ENCODE measurements at places on chromosomes 7 and 10.

- DNase-seq = no peak
These were observed 760.9 kb upstream of the IGFBP3 start for GRCh38 chr7:46681865-46682503.

DNA sequence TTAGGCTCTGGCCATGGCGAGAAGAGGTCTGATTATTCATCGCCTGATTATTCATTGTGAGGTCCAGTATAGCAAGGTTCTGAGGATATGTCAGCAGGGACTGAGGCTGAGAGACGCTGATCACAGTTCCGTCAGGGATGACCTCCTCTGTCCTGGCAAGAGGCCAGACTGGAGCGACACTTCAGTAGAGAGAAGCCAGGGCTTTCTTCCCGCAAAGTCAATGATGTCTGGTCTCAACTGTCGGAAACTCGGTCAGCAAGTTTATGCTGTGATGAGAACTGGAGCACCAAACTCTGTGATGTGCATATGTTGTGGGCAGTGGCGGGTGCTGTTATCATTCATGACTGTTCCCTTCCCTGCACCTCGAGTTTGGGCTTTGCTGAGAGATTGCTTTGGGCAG is 29.0 kb upstream of the GNA12 start:
- no peak for DNase-seq

GRCh38 chr10:34292194-34292565 is 522.9 kb downstream of the PARD3 start:
- no peak for DNase-seq

GRCh38 chr10:124576526-124577420 is 115.2 kb downstream of the LHPP start:
- DNase-seq = no peak

GRCh38 chr10:23469596-23470237 is 30.8 kb downstream of the OTUD1 start:
- DNase-seq = no peak

DNA sequence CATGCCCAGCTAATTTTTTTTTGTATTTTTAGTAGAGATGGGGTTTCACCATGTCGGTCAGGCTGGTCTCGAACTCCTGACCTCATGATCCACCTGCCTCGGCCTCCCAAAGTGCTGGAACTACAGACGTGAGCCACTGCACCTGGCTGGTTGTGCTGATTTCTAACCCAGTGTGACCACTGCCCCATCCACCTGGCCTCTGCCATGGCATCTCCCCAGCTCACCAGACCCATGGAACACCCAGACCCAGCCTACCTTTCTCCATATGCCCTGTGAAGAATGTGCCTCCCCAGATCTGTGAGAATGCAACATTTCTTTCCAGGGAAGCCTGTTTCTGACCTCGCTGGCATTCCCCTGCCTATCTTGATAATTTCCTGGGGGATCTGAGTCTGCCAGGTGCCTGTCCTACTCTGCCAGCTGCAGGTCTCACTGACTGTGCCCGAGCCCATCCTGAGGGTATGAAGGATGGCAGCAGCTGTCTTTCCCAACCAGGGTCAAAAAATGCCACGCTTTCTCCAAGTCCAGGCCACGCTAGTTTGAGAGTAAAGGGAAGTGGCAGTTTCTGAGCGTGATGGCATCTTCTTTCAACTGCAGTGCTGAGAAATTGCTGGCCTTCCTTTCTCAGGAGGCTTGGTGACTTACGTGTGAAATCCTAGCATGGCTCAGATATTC is 324.4 kb upstream of the ZNF32 start:
- peak; percentile 68 for DNase-seq

- no peak for DNase-seq
These were observed 108.7 kb upstream of the DGKB start for GRCh38 chr7:15011289-15011688.

- DNase-seq = peak; percentile 99
These were observed at the start of the genes DOCK4 and ZNF277 for GRCh38 chr7:112206238-112206990. Gene DOCK4, minus strand, starts transcription at chr7:112206399. Its CDS starts 261 bp downstream, at chr7:112206138. Gene ZNF277, plus strand, starts transcription at chr7:112206695. Its CDS starts 22 bp downstream, at chr7:112206717.

DNA sequence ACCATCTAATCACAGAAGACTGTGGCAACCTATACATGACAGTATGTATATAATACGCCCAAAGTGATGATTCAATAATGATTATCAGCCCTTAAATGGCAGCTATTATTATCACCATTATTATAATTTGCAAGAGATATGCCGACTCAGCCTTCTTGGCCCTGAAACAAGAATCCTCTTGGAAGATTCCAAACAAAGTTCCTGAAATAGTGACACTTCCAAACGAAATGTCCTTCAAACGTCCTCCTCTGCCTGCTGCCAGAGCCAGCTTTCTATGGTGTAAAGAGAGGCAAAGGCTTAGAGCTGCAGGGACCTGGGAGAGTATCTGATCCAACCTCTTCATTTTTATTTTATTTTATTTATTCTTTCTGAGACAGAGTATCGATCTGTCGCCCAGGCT is 36.0 kb downstream of the NRAP start:
- DNase-seq = no peak

Measured in posterior cingulate gyrus (tissue), 11 donors.